Thyroid gland (tissue), 4 donors: ENCODE measurements at places on chromosomes 5 and 9.

DNA sequence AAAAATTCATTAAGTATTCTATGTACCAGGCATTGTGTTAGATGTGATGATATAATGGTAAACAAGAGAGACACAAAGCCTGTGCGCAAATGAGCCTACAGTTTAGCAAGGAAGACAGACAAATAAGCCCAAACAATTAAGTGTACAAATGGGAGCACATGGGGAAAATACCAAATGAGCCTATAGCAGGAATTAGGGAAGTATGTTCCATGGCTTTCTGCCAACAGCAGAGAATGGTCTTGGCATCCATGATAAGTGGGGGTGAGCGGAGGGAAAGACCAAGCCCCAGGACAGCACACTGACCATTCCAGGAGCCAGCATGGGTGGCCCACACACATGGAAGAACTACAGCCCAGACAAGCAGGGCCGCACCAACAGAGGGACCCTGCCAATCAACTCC lies 369.7 kb downstream of the DEPDC1B start:
- no peak for DNase-seq

GRCh38 chr9:88749420-88749819 lies 214.4 kb downstream of the NXNL2 start:
- DNase-seq: no peak

GRCh38 chr9:114729706-114730105 lies 47.7 kb upstream of the TEX48 start:
- no peak for DNase-seq

DNA sequence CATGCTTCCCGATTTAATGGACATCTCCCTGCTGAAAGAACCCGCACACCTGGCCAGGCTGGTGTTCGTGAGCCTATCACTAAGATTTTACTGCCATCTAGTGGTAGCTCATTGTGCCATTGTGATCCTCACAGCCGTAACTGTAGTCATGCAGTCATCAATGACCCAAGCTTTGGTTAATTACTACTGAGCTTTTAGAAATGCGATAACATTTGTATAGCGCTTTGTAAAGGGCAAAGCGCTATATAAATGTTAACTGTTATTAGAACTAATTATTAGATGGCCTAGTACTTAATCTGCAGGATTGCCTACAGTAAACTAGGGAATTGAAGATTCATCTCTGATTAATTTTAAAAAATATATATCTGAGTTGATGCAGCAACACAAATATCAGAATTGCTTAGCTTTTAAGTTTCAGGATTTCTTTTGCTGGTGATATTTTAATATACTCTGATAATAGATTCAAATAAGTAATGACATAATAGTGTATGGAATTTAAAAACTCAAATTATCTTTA lies 90.2 kb downstream of the HACD4 start:
- peak; percentile 63 for DNase-seq

DNA sequence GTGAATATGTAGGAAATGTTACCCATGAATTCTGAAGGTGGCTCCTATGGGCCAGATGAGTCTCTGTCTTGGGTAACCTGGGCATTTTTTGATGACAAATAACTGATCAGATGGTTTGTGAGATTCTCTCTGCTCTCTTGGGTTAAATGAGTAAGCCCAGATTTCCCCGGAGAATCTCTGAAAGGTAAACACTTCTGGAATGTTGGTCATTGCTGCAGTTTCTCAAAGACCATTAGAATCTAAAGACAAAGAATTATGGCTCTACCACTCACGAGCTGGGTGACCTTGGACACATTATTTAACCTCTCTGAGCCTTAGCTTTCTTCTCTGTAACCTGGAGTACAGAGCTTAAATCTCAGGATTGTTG lies 191.2 kb downstream of the DAB2IP start:
- DNase-seq: no peak

DNA sequence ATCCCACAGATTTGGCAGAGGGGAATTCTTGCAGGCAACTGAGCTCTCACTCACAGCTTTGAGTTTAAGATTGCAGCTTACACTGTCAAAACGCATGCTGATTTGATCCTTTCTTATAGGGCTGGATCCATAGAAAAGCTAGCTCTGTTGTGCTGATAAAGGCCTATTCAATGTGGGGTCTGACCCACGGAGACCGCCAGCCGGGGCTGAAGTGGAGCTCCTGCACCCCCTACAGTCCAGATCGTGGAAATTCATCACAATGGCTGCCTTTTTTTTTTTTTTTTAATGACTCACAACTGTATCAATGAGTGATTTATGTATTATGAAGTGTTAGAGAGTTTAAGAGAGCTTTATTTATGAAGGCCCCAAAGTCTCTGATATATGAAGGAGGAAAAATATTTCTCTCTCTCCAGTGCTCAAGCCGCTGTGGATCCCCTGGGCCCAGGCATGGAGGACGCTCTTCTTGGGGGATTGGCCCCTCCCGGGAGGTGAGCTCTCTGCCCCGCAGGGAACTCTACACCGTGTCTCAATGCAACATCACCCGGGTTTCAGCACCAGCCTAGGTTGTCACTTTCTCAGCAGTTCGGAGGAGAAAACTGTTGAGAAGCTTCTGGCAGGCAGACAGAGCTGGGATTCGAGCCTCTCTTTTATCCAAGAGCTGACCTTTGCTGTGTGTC lies 700.2 kb downstream of the IRX1 start:
- peak; percentile 7 for DNase-seq

DNA sequence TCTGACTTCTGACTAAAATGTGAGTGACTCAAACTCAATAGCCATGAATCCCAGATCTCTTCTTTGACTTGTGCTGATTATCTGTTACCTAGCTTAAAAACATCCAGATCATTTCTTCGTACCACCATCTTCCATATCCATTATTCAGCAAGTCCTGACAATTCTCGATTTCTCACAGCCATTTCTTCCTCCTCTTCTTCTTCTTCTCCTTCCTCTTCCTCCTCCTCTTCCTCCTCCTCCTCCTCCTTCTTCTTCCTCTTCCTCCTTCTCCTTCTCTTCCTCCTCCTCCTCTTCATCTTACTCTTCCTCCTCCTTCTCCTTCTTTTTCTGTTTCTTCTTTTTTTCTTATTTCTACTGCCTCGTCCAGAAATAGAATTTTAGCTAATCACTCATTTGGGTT lies 77.0 kb upstream of the MAP1B start:
- no peak for DNase-seq

- no peak for DNase-seq
These were observed 201.5 kb downstream of the FRMD3 start for GRCh38 chr9:83336706-83337105.

GRCh38 chr5:14922456-14922855 lies 50.9 kb upstream of the ANKH start:
- no peak for DNase-seq

DNA sequence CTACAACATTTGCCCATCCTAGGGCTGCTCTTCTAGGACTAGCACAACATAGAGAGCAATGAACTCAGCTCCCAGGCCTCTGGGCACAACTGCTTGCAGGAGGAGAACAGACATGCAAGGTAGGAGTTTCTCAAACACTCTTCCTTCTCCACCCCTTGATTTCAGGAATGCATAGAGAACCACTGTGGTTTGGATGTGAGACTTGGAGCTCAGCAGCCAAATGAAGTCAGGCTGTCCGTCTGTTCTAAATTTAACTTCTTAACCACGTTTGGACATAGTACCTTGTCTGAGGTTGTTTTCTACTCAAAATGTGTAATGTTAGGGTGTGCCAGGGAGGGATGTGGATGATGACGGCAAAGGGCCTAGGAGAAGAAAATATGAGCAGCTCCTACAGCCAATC lies 515.1 kb upstream of the TNC start:
- no peak for DNase-seq

DNA sequence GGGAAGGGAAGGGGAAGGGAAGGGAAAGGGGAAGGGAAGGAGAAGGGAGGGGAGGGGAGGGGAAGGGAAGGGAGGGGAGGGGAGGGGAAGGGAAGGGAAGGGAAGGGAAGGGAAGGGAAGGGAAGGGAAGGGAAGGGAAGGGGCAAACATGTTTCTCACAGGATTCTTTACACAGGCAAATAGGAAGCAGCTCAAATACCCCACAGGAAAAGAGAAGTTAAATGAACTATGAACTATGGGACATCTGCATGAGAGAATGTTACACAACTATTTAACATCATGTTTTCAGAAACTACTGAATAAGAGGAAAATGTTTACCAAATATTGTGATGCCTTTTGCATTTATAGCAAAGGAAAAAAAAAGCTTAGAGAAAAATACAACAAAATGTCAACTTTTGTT lies 125.4 kb upstream of the SLC30A5 start:
- DNase-seq: no peak

- DNase-seq: no peak
These were observed 163.3 kb downstream of the MACROH2A1 start for GRCh38 chr5:135235551-135236227.

DNA sequence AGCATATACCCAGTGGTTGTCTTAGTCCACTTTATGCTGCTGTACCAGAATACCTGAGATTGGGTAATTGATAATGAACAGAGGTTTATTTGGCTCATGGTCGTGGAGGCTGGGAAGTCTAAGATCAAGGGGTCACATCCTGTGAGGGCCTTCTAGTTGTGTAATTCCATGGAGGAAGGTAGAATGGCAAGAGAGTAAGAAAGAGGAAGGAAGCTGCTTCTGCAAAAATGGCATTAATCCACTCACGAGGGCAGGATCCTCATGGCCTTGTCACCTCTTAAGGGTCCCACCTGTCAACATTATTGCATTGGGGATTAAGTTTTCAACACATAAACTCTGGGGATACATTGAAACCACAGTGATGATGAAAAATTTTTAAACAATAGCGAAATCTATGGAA lies 17.0 kb downstream of the BTNL8 start:
- DNase-seq: no peak

DNA sequence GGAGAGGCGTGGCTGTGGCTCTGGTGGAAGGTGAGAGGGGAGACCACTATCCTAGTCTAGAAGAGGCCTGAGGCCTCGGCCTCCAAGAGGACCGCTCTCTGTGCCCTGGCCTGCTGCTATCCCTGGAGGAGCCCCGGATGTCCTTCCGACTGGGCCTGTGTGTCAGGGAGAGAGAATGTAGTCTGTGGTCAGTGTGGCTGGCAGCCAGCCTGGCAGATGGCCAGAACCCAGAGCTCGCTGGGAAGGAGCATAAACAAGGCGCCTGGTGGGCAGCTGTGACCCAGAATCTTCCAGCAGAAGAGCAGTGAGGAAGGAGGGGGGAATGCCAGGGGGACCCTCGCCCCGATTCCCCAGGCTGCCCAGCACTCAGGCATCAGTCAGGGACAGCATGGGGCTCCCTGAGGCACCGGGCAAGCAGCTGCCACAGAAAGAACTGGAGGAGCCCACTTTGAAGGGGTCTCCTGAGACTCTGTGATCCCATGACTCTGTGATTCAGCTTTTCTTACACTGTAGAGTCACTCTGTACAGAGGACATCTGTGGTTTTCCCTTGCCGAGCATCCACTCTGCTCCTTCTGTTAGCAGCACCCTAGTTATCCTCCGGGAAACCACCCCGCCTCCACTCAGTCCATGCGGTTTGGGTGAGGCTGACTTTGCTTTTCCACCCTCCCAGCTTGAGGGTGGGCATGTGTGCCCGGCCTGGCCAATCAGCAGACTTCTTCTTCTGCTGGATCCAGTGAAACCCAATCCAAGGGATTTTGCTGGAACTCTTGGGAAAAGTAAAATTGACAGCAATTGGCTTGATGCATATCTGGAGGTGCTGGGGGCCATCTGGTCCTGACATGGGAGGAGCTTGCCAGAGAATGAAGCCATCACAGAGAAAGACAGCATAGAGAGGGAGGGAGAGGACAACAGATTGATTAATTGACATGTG lies 46.2 kb upstream of the PWWP2A start:
- peak; percentile 83 for DNase-seq

GRCh38 chr9:136527721-136528710 lies 17.8 kb downstream of the NOTCH1 start:
- DNase-seq: no peak

DNA sequence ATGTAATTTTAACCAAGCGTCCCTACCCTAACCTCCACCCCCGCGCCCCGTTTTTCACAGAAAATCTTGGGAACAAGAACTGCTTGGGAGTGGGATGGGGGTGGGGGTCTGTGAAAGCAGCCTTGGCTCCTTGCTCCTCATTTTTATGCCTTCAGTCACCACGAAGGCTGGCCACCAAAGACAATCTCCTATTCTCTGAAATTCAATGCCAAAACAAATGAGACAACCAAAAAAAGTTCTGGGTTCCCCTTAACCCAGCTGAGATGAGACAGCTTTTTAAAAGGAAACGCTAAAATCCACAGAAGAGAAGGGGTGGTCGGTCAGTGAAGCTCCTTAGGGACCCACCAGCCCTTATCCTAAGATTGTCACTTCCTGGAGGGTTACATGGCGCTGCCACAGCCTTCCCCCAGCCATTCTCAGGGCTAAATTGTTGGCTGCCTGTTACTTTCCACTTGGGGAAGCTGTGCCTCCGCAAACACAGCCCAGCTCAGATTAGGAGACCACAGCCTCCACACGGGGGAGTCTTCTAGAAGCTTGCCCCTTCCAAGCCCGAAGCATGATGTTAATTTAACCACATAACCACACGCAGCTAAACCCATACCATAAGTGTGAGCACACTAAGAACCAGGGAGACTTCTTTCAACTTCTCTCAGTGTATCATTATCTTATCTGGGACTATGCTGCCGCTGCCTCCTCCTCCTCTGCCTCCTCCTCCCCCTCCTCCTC lies 136.3 kb downstream of the FOXD1 start:
- DNase-seq: no peak

GRCh38 chr9:109816490-109816889 lies 36.5 kb downstream of the PALM2AKAP2 start:
- no peak for DNase-seq

DNA sequence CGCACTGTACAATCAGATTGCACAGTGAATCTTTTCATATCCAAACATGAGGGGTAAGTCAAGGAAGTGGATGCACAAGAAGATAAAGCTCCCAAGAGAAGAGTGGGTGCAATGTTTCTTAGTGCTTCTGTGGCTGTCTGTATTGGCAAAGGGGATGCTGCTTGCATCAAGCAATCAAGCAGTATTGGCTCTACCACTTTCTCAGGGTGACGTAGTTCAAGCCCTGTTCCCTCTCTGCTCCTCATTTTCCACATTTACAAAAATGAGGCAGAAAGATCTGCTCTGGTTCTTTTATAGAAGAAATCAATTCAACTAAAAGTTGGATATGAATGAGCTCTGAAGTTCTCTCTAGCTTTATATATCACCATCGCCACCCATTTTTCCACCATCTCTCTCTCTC lies 2.3 kb downstream of the TNFSF8 start:
- DNase-seq: no peak

- peak; percentile 92 for DNase-seq
These were observed 53.3 kb upstream of the SMC5 start for GRCh38 chr9:70205366-70206020.

DNA sequence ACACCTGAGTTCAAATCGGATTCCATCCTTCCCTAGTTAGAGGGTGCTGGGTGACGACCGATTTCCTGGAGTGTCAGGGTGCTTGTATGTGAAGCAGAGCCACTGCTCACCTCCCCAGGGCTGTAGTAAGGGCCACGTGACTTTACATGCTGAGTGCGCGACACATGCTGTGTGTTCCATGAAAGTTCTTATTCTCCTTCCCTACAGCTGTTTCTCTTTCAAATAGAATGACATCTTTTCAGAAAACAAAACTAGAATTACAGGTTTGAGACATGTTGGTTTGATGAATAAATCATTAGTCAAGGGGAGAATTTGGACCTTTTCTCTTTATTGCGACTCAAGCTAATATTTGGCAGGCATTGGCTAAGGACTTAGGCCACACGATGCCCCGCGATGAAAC lies 113.1 kb downstream of the JMY start:
- DNase-seq: no peak
